Activated CD8-positive, alpha-beta T cell treated with anti-CD3 and anti-CD28 coated beads for 36 hours (primary cell): ENCODE measurements at places on chromosomes 3 and 15.

GRCh38 chr15:77616072-77616471 lies 16.6 kb downstream of the LINGO1 start:
- DNase-seq = no peak

DNA sequence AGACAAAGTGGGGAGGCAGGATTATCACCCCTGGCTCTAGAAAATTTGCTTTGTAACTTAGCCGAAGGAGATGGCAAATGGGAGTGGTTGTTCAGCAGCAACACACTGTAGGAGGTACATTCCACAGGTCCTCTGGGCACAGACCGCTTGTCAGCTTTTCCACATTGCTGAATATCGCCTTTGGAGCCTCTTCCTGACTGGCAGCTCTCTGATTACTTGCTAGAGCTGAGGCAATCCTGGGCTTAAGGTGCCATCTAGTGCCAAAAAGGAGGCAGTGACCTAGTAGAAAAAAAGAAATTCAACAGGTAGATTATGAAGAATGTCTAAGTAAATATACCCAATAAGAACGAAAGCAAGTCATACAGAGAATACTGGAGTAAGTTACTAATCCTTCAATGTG lies 13.1 kb upstream of the SCN5A start:
- no peak for DNase-seq

GRCh38 chr3:146968204-146968651 lies 363.1 kb upstream of the PLSCR5 start:
- DNase-seq = no peak

- DNase-seq = no peak
Measured at GRCh38 chr3:25433868-25434267, 5.8 kb downstream of the RARB start.

DNA sequence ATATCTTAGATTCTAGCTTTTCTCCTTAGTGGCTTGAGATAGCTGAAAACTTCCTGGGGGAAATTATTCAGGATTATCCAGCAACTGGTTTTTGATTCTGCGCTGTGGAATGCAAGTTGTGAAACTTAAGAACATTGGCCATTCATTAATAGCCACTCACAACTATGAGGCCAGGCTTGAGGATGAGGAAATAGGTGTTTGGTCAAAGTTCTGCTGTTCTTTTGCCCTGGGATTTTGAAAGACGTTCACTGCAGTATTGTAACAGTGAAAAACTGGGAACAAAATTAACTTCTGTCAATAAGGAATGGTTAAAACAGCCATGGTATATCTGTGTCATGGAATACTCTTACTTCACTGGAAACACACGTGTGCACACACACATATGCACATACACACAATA lies 44.1 kb downstream of the CTXND1 start:
- DNase-seq = no peak

DNA sequence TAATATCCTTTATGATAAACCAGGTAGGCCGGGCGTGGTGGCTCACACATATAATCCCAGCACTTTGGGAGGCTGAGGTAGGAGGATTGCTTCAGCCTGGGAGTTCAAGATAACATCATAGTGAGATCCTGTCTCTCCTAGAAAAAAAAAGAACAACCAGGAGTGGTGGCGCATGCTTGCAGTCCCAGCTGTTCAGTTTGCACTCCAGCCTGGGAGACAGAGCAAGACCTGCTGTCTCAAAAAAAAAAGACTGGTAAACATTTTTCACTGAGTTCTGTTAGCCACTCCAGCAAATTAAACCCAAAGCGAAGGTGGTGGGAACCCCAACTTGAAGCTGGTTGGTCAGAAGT lies 9.6 kb upstream of the IRAK2 start:
- DNase-seq = no peak

GRCh38 chr15:90762109-90762508 lies 45.0 kb downstream of the BLM start:
- no peak for DNase-seq

GRCh38 chr3:194067949-194068362 lies 68.0 kb upstream of the HES1 start:
- no peak for DNase-seq

- no peak for DNase-seq
Measured at GRCh38 chr3:32831791-32832190, 14.0 kb downstream of the TRIM71 start.

- DNase-seq = no peak
Measured at GRCh38 chr15:86087808-86088207, 8.1 kb downstream of the AGBL1 start.

- DNase-seq = no peak
Measured at GRCh38 chr15:50265620-50266019, at the start of gene HDC. Gene HDC, minus strand, starts transcription at chr15:50265726. Its CDS starts 103 bp downstream, at chr15:50265623.

GRCh38 chr3:71813073-71813472 lies 28.1 kb upstream of the PROK2 start:
- no peak for DNase-seq

GRCh38 chr3:140206196-140207040 lies 271.4 kb downstream of the CLSTN2 start:
- DNase-seq = no peak

- no peak for DNase-seq
Measured at GRCh38 chr3:52092271-52092660, 35.9 kb upstream of the DUSP7 start.

DNA sequence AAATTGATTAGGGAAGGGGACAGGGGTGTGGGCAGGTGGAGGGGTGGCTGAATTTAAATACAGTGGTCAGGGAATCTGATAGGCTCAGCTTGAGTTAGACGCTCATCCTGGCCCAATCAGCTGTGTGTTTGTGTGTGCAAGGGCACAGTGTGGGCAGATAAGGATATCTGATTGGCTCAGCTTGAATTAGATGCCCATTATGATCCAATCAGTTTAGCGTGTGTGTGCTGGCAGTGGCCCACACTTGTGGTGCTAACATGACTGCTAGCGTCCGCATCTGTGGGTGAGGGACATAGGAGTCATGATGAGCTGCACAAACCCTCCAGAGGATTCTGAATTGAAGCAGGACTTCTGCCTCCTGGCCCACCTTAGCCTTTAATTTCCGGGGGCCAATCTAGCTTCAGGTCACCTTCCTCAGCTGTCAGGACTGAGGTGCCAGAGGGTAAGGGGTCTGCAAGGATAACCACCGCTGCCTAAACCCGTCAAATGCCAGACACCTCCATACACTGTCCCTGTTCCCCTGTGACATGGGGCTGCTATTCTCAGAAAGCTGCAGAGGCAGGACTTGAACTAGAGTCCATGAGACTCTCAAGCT lies 97.3 kb downstream of the CORO2B start:
- no peak for DNase-seq

DNA sequence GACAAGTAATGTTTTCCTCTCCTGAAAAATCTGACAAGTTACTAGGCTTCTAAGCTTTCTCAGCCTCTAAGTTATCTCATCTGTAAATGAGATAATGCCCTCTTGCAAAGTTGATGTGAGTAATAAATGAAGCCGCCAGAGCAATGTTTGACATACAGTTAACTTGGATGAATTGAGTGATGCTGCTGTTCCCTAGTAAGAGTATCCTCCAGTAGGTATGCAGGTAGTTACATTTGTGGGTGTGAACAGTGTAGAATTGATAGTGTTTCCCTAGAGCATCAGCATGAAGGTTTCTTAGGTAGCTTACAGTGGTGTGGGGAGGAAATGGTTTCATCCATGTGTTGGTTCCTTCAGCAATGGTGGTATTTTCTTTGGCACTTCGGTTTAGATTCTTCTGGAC lies 3.4 kb downstream of the ATP2C1 start:
- no peak for DNase-seq

GRCh38 chr15:23567921-23568320 lies 2.4 kb downstream of the MKRN3 start:
- DNase-seq = no peak

DNA sequence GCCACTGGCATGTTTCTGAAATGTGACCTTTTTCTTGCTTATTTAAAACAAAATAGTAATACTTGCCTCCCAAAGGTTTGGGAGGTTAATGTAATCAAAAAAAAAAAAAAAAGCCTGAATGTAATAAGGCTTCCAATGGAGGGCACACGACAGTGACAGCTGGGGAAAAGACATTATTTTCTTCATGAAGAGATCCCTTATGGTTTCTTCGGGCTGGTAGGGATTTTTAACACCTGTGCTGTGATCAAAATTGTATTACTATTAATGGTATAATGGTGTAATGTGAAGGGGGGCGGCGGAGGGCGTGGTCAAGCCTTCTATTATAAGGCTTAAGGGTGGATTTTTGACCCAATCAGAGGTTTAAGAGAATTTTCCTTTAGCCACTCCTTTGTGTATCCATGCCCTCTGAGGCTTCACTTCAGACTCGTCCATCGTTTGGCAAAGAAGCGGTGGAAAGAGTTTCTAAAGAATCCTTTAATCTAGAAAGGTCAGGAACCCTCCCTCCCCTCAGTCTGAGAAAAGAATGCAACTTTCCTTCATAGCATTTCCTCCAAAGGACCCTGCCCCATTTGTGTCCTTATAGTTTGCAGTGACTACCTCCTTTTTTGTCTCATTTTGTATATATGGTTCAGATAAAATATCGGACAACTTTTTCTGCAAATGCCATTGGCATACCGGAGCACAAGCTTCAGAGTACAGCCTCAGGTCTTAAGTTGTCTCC lies 89.5 kb upstream of the CHD2 start:
- peak; percentile 83 for DNase-seq

- no peak for DNase-seq
Measured at GRCh38 chr3:14507305-14507741, 32.8 kb downstream of the GRIP2 start.

GRCh38 chr3:173863551-173863950 lies 466.0 kb downstream of the NLGN1 start:
- no peak for DNase-seq

DNA sequence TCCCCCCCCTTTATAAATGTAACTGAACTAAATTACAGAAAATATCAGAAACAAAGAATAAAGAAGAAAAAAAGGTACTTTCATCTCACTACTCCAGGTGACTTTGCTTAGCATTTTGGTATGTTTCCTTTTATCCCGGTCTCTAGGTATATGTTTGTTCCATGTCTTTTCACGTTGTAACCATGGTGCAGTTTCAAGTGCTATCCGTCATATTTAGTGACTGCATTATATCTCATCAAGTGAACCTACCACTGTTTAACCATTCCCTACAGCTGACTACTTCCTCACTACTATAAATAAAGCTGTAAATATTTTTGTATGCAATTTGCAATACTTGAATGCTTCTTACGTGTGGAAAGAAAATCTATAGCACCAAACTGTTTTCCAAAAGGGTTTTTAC lies 2.2 kb downstream of the BTBD1 start:
- no peak for DNase-seq

DNA sequence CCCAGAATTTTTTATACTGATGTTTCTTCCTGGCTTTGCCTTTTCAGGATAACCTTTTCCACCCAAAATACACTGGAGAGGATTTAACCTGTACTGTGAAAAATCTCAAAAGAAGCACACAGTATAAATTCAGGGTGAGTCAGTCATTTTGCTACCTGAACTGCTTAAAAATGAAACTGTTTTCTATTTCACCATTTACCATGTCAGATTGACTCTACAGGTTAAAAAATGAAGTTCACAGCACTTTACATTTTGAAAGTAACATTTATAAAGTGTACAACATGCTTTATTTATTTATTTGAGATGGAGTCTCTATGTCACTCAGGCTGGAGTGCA lies 115.2 kb downstream of the GHSR start:
- no peak for DNase-seq

DNA sequence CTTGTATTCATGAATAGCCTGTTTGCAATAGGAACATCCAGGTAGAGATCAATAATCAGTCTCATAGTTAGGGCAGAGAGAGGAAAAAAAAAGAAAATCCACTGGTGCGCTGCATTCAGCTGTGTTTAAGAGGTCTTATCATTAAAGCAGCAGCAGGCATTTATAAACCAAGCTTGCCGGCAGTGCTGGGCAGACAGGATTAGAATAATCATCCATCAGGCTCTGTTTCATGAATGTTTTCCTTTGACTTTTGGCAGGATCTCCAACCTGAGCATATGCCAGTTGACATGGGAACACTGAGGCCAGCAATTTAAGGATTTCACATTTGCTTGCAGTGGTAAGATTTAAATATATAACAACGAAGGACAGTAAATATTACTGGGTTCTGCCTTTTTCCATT lies 305.2 kb upstream of the SEMA6D start:
- no peak for DNase-seq

GRCh38 chr3:151686257-151686656 lies 47.5 kb upstream of the AADACL2 start:
- no peak for DNase-seq

DNA sequence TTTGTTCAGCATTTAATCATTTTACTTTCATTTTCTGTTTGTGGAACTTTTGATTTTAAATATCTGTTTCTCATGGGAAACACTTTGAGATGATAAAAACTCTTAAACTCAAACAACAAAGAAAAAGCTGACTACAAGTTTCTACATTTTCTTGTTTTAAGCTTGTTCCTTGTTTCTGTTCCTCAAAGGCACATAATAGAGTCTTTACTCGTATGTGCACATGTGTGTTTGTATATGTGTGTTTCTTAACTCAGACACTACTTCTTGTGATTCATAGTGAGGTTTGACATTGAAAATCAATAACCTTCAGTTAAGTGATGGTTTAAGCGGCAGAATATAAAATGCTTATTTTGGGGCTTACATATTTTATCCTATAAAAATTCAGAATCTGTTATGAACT lies 786.7 kb upstream of the EPHA6 start:
- DNase-seq = no peak

- no peak for DNase-seq
Measured at GRCh38 chr3:161069511-161070251, 35.5 kb downstream of the B3GALNT1 start.

GRCh38 chr15:86935841-86936240 lies 856.2 kb downstream of the AGBL1 start:
- no peak for DNase-seq

DNA sequence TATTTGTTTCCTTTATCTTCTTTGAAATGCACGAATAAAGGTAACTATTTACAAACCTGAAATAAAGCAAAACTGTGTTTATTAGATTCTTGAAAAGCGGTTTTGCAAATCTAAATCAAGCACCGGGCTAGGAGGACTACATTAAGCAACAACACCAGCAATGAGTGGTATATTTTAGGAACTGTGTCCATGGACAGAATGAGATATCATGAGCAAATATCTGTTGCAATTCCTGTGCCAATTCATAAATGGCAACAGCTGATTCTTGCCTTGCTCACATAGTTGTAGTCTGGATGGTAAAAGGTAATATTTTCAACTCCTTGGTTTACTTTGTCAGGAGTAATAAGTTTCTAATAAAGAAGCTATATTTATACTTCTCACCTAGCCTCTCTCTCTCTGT lies 403.3 kb downstream of the LPP start:
- no peak for DNase-seq

DNA sequence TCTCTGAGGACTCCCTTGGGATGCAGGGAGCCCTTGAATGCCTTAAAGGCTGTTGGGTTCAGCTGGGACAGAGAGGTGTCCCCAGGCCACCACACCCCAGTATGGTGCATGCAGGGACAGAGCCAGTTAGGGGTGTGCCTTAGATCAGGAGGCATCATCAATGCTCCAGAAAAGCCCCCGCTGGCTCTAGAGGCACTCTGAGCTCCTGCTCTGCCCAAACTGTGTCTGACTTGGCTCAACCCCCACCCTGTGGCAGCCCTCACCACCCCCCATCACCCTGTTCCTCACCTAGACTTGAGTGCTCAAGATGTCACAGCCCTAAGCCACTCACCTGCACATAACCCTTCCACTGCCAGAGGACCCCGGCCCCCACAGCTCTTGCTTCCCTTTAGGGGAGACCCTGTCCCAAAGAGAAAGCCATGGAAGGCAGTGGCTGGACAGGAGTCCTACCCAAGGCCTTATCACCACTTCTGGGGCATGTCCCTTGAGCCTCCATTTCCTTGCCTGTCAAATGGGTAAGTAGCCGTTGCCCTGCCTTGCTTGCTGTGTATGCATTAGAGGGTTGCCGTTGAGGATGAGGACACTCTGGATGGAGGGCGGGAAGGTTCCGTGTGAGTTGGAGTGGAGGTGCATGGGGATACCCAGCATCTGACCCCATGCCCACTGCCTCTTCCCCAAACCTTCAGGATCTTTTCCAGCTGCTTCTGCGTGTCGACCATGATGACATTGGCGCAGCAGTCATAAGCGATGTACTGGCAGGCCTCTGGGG lies 41.4 kb downstream of the ACSBG1 start:
- no peak for DNase-seq
